ENCODE measurements at places on chromosomes 5 and 9. TPM values are rescaled to one million over a fixed set of nuclear protein-coding genes. Genes with fewer than 3 reads are reported as not detected.

- DNase-seq: no peak
- no peak overlapping the region for H3K4me3 ChIP-seq
- no peaks in the 10 kb centered on the region for H3K4me1 ChIP-seq
- peaks cover 20% of the 10 kb centered on the region for H3K36me3 ChIP-seq
- H3K27me3 ChIP-seq: no peaks in the 10 kb centered on the region
Measured at GRCh38 chr5:37400501-37400900, 21.4 kb downstream of the WDR70 start.

GRCh38 chr9:134735441-134736175 is 94.0 kb downstream of the COL5A1 start:
- no peaks in the 10 kb centered on the region for H3K4me1 ChIP-seq
- no peak overlapping the region for H3K27ac ChIP-seq
- no peak for DNase-seq
- H3K36me3 ChIP-seq: no peaks in the 10 kb centered on the region
- no peak overlapping the region for H3K4me3 ChIP-seq

Gene TAF11L4
- total RNA-seq: not detected

Gene MPDZ
- 46.9 TPM for total RNA-seq

- no peaks in the 10 kb centered on the region for H3K27me3 ChIP-seq
- no peaks in the 10 kb centered on the region for H3K4me1 ChIP-seq
Measured at GRCh38 chr5:91607675-91608074, 224.6 kb upstream of the ARRDC3 start.

Gene C8G
- 0.96 TPM for total RNA-seq

Gene GPX8
- total RNA-seq: 37.9 TPM

DNA sequence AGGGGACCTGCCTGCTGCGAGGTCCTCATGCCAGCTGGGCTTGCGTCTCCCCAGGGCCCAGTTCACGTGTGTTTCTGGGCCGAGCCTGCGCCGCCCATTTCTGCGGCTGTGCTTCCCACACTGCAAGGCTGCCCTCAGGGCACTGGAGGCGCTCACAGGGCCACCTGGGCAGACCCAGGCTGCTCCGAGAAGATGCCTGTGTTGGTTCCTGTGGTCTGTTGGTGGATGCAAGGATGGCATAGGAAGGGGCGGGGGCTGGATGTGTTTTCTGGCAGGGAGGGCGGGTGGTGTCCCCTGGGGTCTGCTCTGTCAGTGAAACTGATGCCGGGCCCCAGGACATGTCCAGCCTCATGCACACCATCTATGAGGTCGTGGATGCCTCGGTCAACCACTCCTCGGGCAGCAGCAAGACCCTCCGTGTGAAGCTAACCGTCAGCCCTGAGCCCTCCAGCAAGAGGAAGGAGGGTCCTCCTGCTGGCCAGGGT is 25.9 kb downstream of the NKD2 start:
- DNase-seq: no peak
- no peak overlapping the region for H3K27ac ChIP-seq
- no peaks in the 10 kb centered on the region for H3K4me1 ChIP-seq
- H3K36me3 ChIP-seq: peaks cover 2% of the 10 kb centered on the region

DNA sequence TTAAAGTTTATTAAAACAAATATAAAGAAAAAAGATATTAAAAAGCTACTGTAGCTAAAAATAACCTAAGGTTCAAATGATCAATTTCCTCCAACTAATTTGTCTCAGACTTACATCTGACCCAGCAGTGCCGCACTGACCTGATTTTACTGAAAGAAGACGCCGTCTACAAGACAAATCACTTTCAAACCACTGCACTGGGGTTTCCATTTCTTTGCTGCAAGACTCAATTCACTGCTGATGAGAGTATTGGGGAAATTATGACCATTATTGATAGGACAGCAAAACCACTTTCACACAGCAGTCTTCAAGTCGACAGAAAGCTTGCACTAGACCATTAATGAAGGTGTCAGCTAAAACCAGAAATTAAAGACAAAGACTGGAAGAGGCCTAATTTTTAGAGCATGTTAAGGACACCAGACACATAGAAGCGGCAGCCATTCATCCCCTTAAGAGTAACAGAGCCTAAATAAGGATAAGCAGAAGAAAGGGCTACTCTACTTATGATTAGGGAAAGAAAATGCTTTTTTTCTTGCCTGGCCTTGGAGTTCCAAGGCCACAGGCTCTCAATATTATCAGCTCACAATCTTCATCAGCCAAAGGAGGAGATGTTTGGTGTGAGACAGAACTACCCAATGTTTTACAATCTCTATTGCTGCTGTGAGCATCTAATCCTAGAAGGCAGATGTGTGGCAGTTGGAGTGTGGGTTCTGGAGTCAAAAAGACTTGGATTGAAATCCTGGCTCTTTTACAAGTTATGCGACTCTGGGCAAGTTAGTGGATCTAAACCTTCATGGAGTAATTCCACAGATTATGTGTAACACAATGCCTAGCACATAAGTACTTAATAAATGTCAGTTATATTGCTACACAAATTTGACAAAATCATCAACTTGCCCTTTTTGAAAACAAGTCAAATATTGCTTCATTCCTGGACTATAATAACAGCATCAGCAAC is 190.7 kb downstream of the MAPKAP1 start:
- H3K27me3 ChIP-seq: no peaks in the 10 kb centered on the region
- H3K27ac ChIP-seq: no peak overlapping the region
- peaks cover 19% of the 10 kb centered on the region for H3K4me1 ChIP-seq
- no peaks in the 10 kb centered on the region for H3K36me3 ChIP-seq
- DNase-seq: no peak

DNA sequence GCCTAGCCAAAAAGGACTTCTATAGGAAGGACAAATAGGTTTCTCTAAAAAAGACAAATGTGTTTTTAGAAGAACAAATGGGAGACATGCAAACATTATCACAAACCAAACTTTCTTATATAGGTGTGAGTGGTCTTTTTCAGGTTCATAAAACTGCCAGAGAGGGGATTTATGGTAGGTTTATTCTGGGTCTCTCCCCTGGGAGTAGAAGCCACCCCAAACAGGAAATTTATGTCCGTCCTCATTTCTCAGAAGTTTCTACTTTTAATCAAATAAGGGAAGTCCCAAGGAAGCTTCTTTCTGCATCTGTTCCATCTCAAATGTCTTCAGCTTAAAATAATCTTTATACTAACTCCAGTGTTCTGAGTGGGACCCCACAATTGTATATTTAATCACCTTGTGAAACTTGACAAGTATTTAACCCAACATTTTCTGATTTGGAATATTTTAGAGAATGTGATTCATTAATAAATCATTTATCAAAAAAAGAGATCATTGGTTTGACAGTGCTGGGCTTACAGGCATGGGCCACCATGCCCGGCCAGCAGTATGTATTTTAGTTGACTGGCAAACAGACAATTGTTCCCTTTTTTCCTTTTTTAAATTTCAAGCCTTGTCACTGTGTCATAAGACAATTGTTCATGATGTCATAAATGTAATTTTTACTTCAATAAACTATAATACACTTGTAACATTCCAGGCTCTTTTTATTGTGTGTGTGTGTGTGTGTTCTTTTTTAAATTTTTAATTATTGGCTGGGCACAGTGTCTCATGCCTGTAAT is 44.6 kb upstream of the GLDC start:
- H3K27me3 ChIP-seq: no peaks in the 10 kb centered on the region
- peaks cover 5% of the 10 kb centered on the region for H3K4me1 ChIP-seq
- H3K27ac ChIP-seq: no peak overlapping the region
- no peaks in the 10 kb centered on the region for H3K36me3 ChIP-seq
- DNase-seq: no peak

- H3K27ac ChIP-seq: no peak overlapping the region
- no peak overlapping the region for H3K4me3 ChIP-seq
- no peak for DNase-seq
- H3K36me3 ChIP-seq: peaks cover 3% of the 10 kb centered on the region
- H3K27me3 ChIP-seq: no peaks in the 10 kb centered on the region
Measured at GRCh38 chr9:127109212-127109711, 13.2 kb downstream of the ANGPTL2 start.

DNA sequence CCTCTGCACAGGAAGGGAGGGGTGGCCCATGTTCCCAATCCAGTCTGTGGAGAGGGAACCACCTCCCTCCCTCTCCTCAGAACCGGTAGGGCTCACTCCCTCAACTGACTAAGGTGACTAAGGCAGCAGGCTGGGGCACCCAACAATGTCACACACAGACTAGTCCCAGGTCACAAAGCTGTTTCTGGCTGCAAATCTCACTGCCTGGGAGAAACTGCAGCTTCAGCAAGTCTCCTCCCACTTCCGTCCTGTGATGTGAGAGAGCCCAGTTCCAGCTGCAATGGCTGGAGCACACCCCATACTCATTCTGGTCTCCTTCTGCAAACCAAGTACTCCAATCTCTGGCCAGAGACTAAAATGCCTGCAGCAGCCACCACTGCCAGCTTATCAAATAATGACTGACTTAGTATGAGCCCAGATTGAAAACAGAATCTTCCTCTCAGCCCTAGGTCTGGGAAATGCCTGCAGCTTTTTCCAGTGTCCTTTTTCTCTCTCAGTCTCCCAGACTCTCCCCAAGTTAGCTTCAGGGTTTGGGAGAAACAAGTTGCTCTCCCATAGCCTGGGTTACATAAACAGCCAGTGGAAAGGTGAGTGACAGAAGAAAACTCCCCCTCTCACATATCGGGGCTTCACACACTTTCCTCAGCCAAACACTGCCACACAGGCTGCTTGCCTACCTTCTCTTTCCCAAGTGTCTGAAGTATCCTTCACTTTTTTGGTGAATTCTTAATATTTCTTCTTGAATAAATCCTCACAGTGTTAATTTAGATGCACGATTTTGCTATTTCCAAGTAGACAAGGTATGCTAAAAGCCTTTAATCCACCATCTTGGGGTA is 247.4 kb upstream of the RASA1 start:
- peaks cover 6% of the 10 kb centered on the region for H3K4me1 ChIP-seq
- H3K27me3 ChIP-seq: no peaks in the 10 kb centered on the region
- H3K4me3 ChIP-seq: no peak overlapping the region
- H3K36me3 ChIP-seq: peaks cover 5% of the 10 kb centered on the region
- H3K27ac ChIP-seq: no peak overlapping the region
- peak; percentile 47 for DNase-seq

- no peak for DNase-seq
- no peaks in the 10 kb centered on the region for H3K4me1 ChIP-seq
- no peak overlapping the region for H3K4me3 ChIP-seq
- H3K36me3 ChIP-seq: peaks cover 17% of the 10 kb centered on the region
- no peaks in the 10 kb centered on the region for H3K27me3 ChIP-seq
Measured at GRCh38 chr5:21931116-21931515, 922.0 kb downstream of the CDH12 start.

Measured in H9 (cell line).